Amniotic epithelial cell (primary cell): ENCODE measurements at places on chromosomes 7 and 10.

- DNase-seq, result no peak
Observed at GRCh38 chr7:74069790-74070618, 13.6 kb upstream of the LIMK1 start.

DNA sequence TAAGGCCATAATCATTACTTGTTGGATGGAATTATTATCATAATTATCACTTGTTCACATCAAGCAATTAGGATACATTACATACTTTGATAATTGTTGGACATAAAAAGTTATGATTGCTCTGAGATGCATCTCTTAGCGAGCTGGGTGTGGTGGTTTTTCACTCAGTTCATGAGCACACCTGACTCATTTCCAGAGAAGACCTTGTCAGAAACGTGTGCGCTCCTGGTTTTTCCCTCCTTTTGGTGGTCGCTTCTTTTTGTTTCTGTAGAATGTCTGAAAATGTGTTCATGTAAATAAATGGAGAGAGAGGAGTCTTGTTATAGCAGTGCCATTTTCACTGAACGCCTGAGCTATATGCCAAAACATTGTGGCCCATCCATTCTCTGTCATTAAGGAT, 141.3 kb downstream of the PAXIP1 start:
- DNase-seq, result no peak

GRCh38 chr10:5506751-5507648, 7.6 kb upstream of the CALML5 start:
- no peak for DNase-seq

- DNase-seq, result no peak
Observed at GRCh38 chr7:145839814-145840213, 276.8 kb upstream of the CNTNAP2 start.

DNA sequence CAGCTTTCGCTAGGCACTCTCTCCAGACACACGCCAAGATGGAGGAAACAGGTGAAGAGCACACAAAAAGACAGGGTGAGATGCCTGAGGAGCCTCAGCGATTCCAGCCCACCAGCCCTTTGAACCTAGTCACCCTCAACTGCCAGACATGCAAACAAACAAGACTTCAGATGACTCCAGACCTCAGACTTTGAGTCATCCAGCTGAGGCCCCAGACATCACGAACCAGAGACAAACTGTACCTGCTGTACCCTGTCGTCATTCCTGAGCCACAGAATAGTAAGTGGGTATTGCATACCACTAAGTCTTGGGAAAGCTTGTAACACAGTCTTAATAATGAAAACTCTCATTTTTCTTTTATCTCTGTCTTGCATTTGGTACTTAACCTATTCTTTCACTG, 126.6 kb upstream of the LSM8 start:
- peak; percentile 38 for DNase-seq

- no peak for DNase-seq
Observed at GRCh38 chr10:121438333-121438732, 159.9 kb downstream of the FGFR2 start.

DNA sequence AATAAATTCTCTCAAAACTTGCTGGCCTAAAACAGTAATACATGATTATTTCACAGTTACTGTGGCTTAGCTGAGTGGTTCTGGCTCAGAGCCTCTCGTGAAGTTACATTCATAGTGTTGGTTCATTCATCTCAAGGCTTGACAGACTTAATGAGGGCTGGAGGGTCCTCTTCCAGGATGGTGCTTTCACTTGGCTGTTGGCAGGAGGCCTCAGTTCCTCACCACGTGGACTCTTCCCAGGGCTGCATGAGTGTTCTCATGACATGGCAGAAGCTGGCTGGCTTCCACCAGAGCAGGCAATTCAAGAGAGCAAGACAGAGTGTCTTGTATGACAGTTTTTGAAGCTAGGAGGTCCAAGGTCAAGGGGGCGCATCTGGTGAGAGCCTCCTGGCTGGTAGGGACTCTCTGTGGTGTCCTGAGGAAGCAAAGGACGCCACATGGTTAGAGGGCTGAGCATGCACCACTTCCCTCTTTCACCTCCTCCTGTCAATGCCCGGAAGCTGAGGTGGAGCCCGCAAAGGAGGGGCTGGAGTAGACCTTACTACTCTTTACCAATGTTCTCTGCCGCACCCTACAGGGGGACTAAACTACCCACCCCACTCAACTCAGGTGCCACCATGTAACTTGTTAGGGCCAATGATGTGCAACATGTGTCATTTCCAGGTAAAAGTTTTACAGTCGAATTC, 58.2 kb upstream of the YAE1 start:
- no peak for DNase-seq

DNA sequence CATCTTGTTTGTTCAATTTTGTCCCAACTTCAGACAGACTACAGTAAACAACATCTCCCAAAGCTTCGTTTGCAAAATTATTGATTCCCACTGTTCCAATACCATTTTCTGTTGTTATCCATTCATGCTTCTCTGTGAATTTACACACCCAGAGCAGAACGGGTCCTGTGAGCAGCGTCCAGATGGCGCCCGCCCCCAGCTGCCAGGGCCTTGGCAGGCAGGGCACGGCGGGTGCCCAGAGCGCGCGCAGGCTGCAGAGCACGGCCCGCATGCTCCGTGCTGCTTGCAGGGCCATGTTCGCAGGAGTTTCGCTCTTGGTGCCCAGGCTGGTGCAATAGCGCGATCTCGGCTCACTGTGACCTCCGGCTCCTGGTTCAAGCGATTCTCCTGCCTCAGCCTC, 32.5 kb upstream of the SEPTIN7 start:
- no peak for DNase-seq

DNA sequence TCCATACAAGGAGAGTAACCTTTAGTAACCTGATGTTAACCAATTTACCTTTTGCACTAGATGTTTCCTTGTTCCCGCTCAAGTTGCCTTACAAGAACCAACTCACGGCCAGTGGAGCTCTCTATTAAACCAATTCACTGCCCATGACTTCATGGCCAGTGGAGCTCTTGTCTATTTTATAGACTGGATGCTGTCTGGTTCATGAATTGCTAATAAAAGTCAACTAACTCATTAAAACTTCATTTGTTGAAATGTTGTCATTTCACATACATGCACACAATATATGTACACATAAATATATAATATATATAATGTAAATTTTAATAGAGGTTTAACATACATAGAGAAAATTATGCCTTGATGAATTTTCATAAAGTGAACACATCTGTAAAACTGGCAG, 216.3 kb downstream of the RNLS start:
- DNase-seq, result no peak

- DNase-seq, result no peak
Observed at GRCh38 chr7:155213385-155213784, 84.3 kb upstream of the INSIG1 start.

GRCh38 chr10:58027426-58027825, 240.3 kb downstream of the IPMK start:
- no peak for DNase-seq

- DNase-seq, result no peak
Observed at GRCh38 chr10:73799899-73800559, 11.4 kb downstream of the NDST2 start.

GRCh38 chr7:70698219-70698832, 433.6 kb upstream of the GALNT17 start:
- DNase-seq, result peak; percentile 62

GRCh38 chr7:101795461-101795860, 22.0 kb upstream of the CUX1 start:
- no peak for DNase-seq

DNA sequence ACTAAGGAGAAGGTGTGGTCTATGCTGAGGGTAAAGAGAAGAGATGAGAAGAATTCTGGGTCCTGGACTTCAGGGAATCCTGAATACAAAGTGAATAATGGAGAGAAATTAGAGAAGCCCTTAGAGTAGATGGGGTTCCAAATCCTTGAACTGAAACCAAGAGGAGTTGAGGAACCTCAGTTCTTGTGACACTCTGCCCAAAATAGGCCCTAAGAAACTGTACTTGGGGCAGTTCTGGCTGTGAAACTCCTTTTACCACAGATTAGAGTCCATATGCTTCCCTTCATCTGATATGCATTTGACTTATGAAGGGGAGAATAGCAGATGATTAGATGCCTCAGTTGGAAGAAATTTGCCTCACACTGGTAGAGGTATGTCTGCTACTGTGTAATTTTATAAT, 19.0 kb downstream of the TES start:
- DNase-seq, result no peak

GRCh38 chr7:106952658-106953231, 87.7 kb downstream of the PIK3CG start:
- DNase-seq, result no peak

DNA sequence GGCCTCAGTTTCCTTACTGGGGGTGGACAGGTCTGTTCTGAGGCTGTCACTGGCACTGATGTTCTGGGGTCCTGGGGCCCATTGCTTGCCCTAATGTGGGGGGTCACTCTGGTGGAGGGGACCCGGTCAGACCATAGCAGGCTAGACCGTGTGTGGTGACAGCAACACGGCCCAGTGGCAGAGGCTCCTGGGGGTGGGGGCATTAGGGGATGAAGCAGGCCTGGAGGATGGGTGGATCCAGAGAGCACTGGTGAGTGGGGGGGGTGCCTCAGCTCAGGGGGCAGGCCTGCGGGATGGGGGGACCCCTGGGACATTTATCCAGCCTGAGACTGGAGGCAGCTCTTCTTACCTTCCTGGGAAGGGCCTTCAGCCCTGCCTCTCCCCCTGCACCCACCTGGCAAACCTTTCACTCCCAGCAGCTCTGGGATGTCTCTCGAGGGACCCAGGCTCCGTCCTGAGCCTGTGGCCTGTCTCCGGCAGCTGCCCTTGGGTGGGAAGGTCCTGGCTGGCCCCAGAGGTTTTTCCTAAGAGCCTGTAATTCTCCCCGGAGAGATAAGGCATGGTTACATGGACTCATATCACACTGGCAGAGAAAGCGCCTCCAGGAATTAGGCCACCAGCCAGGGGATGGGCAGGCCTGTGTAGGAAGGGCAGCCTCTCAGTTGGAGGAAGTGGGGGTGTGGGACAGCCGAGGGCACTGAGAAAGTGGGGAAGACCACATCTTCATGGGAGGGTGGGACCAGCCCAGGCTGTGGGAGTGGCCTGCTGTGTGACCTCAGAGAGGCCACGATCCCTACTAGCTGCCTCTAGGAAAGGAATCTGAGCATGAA, 147.7 kb downstream of the UBE2H start:
- DNase-seq, result peak; percentile 21

DNA sequence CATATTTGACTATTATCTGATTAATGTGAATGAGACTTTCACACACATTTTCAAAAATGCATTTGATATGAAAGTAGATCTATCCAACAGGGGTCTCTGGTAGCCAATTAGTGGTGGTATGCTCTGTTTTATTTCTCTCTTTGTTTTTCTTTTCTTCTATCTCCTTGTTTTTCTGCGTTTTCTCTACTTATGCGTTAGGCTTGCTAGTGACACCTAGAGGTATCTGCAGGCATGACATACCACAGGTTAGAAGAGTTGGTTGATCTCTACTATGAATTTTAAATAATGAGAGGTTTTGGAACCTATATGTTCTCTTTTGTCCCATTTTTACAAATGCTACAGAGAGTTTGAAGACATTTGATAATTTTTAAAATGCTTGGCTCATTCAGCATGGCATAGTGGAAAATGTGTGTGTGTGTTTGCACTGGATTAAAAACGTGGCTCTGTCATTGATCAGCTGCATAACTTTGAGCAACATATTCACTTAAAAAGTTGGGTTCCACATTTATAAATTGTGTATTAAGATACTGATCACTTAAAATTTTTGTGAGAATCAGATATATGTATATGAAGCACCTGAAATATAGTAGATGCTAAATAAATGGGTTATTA, 28.1 kb upstream of the PLXDC2 start:
- DNase-seq, result peak; percentile 70

DNA sequence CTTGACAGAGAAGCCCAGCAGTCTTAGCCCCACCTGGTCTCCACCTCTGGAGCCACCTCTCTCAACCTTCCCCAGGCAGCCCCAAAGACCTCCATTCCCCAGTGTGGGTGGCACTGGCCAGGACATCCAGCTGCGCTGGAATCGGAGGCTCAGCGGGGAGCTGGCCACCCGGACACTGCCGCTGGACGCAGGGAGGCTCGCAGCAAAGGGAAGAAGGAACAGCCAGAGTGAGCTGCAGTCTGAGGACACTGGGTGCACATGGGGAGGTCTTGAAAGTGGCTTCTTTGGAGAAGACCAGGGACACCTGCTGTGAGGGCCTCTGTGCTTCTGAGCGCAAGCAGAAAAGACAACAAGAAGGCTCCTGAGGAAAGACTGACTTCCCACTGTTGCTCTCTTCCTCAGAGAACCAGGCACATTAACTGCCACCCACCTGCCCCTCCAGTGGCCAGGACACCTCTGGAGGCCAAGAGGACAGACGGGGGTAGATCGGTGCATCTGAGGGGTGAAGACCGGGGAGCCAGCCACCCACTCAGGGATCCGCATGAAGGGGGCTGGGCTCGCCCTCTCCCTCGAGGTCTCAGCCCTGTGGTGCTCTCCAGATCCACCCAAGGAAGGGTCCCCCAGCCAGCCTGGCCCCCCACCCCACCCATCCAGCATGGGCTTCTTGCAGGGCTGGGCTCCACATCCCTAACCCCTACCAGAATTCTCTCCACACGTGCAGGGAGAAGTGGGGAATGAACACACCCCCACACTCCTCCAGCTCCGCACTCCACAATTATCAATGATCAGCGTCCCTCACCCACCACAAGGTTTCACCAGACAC, 1.8 kb downstream of the CAMK2B start:
- DNase-seq, result no peak

DNA sequence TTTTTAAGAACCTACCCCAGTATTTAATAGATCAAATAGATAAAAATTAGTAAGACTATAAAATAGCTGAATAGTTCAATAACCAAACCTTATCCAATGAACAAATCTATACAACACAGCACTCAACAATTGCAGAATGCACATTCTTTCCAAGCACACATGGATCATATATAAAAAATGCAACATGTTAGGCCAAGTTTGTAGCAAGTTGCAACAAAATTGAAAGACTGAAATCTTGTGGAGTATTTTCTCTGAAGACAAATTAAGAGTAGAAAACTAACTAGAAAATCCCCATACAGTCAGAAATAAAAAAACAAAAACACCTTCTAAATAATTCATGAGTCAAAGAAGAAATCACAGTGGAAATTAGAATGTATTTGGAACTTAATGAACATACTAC, 317.3 kb downstream of the PHTF2 start:
- DNase-seq, result no peak

DNA sequence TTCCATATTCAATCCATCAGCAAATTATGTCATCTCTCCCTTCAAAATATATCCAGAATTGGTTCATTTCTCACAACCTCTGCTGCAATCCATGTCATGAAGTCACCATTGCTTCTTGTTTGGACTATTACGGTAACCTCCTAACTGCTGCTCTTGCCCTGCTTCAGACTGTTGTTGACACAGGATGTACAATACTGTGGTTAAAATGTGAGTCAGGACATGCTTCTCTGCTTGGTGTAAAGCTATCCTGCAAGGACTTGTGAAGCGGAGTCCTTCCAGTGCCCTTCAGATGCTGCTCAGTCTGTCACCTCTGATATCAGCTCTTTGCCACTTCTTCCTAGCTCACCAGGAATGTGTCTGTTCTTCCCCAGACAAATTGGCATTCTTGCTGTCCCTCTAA, 10.4 kb upstream of the NXPH1 start:
- DNase-seq, result no peak

- no peak for DNase-seq
Observed at GRCh38 chr7:151964951-151965350, 8.7 kb downstream of the GALNTL5 start.
